ENCODE measurements at places on chromosomes 3 and 15. TPM values are rescaled to one million over a fixed set of nuclear protein-coding genes. Genes with fewer than 3 reads are reported as not detected.

ARPIN gene
- 29.5 TPM for polyA plus RNA-seq

SLC22A13 gene
- polyA plus RNA-seq = 3.8 TPM

CACNA2D3 gene
- 1.8 TPM for polyA plus RNA-seq

DNA sequence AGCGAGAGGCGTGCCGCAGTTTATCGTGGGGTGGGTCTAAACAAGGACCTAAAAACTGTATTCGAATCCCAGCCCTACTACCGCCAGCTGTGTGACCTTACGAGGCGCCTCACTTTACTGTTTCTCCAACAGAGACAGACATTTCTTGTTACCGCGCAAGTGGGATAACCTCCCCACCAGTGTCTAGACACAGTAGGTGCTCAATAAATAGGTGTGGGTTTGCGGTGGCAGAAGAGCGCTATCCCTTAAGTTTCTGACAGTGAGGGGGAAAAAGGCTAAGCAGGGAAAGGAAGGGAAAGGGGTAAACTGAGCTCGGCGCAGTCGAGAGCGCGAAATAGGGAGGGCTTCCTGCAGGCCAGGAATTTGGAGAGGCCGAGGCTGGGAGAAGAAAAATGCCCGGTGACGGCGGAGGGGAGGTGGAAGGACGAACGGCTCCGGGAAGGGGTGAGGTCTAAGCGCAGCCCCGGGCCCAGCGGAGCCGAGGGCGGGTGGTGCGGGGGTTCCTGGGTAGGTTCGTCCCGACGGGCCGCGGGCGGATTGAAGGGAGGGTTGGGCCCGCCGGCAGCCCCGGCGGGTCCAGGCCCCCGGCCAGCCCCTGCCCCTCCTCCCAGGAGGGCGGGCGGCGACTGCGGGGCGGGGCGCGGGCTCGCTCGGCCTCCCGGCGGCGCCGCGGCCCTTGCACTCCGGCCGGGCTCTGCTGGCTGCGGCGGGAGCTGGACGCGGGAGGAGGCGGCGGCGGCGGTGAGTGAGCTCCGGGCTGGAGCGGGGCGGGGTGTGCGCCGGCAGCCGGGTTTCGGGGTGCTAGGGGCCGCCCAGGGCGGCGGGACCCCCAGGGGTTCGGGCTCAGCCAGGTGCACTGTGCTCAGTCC lies at the start of gene CGNL1:
Gene CGNL1, plus strand, starts transcription at position 679 of the 869 bp plus-strand sequence. CDS start 61,495 bp downstream, outside the sequence.
- no peak for DNase-seq

DNA sequence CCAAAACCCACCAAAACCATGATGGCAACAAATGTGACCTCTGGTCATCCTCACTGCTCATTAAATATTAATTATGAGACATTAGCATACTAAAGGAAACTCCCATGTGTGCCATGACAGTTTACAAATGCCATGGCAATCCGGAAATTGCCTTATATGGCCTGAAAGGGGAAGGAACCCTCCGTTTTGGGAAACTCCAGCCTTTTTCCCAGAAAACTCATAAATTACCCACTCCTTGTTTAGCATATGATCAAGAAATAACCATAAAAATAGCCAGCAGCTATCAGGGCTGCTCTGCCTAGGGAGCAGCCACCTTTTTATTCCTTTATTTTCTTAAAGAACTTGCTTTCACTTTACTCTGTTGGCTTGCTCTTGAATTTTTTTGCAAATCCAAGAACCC lies 992.7 kb downstream of the NTRK3 start:
- DNase-seq = no peak

- no peak for DNase-seq
Measured at GRCh38 chr15:66921319-66921915, 144.0 kb upstream of the SMAD3 start.

DNA sequence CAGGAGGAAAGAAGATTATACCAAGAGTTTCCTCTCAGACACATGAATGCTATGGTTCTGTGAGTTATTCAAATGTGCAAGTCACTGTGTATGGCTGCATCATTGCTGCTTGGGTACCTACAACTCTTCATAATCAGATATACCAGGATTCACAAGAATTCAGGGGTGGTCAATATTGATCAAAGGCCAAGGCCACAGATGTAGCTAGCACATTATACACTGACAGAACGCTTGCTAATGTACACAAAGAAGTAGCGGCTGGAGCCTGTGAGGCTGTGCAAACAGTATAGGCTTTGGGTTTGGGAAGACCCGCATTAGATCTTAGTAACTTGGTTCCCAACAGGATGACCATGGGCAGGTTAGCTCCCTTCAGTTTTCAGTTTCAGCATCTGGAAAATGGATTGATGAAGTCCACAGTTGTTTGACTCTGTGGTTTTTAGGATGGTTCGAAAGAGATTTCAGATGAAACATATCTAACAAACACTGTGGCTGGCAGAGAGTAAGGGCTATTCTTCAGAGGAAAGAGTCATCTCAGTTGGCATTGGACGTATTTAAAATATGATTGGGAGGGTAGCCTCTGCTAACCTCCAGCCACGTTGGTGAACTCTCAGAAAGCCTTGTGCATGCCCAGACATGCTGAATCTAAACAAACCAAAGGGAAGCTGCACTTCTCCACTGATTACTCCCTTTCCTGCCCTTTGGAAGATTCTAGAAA lies 748.7 kb upstream of the CFAP20DC start:
- DNase-seq = no peak

DNA sequence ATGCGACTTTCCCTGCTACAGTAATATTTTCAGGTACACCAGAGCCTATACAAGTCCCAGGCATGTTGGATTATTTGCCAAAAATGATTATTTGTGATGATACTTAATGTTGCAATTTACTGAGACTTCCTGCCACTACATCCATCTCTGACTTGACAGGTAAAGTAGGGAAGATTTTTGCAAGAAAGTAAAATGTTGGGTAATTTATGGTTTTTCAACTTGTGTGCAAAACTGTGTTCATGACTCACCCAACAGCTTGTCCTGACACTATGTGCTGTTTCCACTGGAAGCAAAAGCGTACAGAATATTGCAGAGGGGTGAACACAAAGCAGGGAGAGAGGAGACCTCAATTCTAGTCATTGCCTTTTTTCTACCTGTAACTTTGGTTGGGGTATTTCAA lies 5.4 kb upstream of the CRBN start:
- DNase-seq = no peak

All from left renal pelvis (tissue), 4 donors.